ENCODE measurements at places on chromosomes 3 and 15.
A peak's percentile ranks its signal among the peaks of the same experiment; 100 is the strongest.

- no peak for DNase-seq
Observed at GRCh38 chr3:161731968-161732367, 235.4 kb downstream of the OTOL1 start.

DNA sequence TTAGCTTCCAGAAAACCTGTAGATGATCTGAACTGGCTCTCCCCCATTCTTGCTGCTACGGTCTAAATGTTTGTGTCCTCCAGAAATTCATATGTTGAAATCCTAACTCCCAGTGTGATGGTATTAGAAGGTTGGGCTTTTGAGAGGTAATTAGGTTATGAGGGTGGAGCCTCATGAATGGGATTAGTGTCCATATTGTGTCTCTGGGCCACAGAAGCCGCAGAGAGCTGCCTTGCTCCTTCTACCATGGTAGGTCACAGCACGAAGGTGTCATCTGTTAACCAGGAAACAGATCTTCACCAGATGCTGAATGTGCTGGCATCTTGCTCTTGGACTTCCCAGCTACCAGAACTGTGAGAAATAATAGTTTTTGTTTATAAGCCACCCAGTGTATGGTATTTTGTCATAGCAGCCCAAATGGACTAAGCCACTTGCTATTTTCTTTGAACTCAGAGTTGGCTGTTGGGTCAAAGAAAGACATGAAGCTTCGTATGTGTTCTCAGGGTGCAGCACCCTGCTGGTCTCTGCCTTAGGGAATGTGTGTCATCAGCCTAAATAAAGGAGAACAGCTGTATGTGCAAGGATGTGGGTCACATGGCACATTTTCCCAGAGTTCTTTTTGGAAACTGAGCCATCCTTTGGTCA is 317.5 kb upstream of the SLCO3A1 start:
- DNase-seq = no peak

DNA sequence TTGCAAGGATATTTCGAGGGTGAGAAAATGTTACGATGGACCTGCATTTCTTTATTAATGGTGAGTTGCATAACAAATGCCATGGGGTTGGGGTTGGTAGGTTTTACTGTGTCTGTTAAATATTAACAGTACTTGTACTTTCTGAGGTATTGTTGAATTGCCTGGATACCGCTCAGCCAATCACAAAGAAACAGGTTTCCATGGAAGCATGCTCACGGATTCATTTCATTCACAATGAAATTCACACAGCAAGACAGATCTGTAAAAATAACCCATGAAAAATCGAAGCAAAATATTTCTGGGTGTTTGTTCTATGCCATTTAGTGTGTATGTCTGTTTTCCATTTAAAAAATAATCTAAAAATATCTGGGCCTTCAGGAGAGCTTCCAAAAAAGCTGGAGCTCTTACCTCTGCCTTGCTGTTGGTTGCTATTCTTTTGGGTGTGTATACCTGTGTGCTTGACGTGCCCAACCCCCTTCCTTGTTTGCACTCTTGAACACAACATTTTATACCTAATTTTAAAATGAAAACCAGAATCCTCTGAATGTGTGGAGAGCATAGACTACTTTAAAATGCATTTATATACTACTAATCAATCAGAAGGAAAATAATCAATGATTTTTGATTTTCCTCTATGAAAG is 479.8 kb upstream of the TBL1XR1 start:
- no peak for DNase-seq

DNA sequence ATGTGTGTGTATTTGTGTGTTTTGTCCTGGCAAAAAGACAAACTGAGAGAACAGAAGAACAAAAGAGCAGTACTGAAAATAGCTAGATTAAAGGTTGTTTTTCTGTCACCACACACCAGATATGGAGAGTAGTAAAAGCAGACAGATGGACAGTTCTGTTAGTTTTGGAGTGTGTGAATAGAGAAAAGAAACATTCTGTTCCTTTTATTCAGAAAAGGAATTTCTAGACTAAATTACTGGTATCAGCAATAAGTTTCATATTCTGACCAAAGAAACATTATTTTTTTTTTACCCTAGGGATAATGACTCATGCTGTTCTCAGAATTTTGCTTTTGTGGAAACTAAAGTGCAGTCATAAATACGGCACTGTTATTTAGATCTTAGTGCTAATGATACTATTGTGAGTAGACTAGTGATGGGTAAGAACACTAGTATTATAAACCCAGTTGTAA is 32.9 kb downstream of the PIK3CA start:
- no peak for DNase-seq

GRCh38 chr15:38660738-38661137 is 96.1 kb upstream of the RASGRP1 start:
- DNase-seq = no peak

- peak; percentile 59 for DNase-seq
Observed at GRCh38 chr3:126971891-126972351, 11.0 kb upstream of the PLXNA1 start.

- DNase-seq = peak; percentile 25
Observed at GRCh38 chr3:184417619-184418327, 37.9 kb downstream of the CHRD start.

GRCh38 chr3:122824465-122825381 is 29.9 kb downstream of the SLC49A4 start:
- no peak for DNase-seq

DNA sequence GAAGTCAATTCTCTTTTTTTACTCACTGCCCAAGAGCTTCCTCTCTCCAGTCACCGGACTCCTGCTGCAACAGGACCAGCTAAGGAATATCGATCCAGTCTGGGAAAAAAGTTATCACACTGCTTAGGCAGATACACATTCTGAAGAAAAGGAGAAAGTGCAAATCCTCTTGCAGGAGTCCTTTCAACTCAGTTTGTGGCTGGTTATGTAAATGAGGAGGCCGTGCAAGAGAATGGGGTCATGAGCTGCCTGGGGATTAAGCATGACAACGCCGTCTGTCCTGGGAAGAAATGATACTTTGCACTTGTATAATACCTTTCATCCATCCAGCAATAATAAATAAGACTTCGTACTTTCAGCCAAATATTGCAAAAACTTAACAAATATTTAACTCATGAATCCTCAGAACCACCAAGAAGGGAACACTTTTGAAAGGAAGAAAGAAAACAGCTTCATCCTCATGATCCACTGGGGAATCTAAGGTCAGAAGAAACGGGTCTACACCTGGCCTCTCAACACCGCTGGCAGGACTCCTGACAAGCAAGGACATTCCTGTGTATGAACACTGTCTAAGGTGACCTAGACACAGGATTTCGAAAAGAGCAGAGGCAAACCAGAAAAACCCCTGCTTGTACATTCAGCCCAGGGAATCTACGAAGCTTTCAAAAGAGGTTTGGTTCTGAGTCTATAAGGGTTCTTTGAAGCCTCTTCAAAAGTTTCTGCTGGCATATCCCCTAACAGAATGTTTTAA is 13.1 kb upstream of the WWTR1 start:
- no peak for DNase-seq

- no peak for DNase-seq
Observed at GRCh38 chr3:37249717-37250116, 75.3 kb upstream of the LRRFIP2 start.
